ENCODE measurements at places on chromosomes 7 and 10.

- DNase-seq = no peak
Observed at GRCh38 chr10:10421071-10421470, 596.6 kb upstream of the CELF2 start.

DNA sequence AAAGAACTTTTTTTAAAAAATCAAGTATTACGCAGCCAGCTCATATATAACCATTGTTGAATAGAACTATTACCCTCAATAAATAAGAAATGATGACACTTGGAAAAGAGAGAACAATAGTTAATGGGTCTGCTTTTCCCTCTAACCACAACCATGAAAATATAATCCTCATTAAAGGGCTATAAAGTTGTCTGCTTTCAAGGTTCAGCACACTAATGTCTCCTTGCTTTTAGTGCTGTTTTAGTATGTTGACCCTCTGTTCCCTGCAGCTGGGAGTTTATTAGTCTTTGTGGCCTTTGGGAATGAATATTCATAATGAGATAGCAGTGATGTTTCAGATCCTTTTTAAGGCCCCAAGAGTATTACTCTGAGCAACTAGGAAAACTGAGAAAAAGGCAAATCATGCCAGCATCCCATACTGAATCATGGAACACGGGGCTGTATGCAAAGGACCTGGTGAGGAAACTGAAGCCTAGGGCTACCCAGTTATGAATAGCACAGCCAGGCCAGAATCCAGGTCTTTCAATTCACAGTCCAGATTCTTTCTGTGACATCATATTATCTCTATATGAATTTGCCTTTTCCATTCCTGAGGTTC is 332.0 kb upstream of the LRGUK start:
- no peak for DNase-seq

GRCh38 chr7:151271699-151272355 is 23.3 kb upstream of the SMARCD3 start:
- DNase-seq = no peak

- peak; percentile 41 for DNase-seq
Observed at GRCh38 chr10:116756277-116756676, 13.9 kb upstream of the HSPA12A start.

DNA sequence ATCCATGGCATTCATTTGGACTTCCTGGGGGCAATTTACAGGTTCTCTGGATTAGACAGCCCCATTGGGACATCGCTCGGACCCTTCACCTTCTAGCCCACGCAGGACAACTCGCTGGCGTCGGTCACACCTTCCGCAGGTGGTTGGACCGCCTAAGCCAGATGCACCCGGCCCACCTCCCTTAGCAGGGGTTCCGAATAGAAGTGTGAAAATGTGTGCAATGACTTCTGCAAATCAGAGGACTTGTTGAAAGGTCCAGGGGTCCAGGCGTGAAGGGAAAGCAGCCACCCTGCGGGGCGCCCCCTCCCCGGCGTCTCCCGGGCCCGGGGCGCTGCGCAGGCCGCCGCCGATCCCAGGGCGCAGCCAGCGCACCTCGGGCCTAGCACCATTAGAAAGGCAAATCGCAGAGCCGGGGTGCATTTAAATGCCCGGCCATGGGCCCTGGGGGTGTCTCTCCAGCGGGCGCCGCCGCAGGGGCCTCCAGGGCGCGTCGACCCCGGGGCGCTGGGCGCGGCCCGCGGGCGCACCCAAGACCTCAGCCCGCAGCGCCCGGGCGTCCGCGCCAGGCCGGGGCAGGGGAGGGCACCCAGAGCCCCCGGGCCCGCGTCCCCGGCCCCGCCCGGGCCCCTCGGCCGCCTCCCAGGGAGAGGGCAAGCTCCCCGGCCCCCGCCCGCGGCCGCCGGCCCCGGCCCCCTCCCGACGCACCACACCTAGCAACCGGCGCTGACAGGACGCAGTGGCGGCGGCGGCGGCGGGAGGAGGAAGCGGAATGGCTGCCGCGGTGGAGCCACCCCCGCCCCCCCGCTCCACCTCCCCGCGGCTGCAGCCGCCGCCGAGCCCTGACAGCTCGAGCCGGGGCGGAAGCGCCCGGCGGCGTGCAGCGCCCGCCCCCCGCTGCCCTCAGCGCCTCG is 1.2 kb downstream of the JAZF1 start:
- DNase-seq = peak; percentile 52

GRCh38 chr10:116084161-116084560 is 188.8 kb downstream of the GFRA1 start:
- DNase-seq = no peak

GRCh38 chr7:139648391-139648861 is 124.9 kb downstream of the CLEC2L start:
- DNase-seq = no peak

- no peak for DNase-seq
Observed at GRCh38 chr10:77888356-77888703, 38.2 kb downstream of the DLG5 start.

DNA sequence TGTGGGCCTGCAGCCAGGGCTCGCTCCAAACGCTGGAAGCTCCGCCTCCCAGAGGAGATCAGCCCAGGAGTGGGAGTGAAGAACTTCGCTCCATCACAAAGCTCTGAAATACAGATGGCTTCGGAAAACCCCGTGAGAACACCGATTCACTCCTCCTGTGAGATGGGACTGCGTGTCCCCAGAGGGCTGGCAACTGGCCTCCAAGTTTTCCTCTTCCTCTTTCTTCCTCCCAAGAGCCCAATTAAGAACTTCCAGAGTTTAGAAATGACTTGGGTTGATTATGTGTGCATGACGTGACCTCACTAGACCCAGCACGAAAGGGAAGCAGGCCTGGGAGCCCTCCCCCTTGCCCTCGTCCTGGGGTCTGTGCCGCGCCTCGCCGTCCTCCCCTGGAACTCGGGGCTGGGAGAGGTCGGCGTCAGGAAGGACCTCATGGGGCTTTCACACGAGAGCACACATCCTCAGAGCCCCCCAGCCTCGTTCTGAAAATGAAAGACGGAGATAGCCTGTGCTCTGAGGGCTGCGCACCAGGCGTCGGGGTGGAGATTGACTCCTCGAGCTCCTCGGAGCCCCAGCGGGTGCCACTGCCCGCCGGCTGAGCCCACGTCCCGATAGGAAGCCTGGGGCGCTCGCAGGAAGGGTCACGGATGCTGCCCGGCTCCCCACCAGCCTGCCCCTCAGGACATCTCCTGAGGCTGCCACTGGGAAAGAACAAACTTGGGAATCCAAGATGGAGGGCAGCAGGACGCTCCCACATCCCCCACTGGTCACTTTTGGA is 37.8 kb downstream of the PTPRN2 start:
- peak; percentile 55 for DNase-seq

DNA sequence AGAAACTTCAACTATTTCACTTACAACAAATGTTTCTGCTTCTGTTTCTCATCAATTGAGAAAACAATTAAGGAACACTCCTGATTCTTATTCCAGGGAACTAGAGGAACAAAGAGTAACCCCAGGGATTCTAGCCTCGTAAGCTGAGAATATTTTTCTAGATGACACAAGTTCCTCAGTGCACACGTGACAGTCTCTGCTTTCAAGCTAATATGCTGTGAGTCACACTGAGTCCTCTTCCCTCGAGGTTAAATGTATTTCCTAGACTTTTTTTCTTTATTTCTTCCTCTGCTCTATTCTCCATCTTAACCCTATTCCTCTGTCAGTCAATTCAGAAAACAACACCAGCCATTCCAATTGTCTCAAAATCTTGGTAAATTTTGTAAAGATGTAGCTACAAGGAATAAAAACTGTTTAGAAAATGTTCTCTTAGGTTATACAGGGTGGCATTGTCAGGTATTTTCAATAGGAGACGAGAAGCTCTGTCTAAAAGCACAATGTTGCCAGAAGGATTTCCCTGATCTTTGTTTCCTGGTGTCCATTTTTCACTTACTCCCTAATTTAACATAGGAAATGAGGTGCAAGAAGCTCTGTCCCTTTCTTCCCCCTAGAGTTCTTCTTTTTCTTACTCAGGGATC is 5.8 kb upstream of the C1GALT1 start:
- no peak for DNase-seq

DNA sequence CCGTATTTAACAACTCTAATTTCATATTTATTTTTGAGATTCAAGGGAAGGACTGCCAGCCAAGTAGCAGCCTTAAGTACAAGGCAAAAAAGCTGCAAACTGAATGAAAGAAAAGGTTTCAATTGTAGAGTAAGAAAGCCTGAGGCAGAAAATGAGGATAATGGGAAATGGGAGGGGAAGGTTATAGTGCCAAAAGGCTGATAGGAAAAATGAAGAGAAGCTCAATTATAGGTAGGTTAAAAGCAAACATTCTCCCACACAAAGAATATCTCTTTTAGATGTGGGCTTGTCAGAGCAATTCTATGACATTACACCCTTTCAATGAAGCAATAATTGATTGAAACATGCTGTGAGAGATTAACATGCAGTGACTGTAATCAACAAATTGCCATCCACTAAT is 175.3 kb downstream of the RAPGEF5 start:
- no peak for DNase-seq

- no peak for DNase-seq
Observed at GRCh38 chr10:12980713-12981306, 20.7 kb downstream of the CCDC3 start.

GRCh38 chr7:120467676-120468075 is 194.7 kb downstream of the KCND2 start:
- DNase-seq = no peak

GRCh38 chr10:182441-183201 is 47.4 kb downstream of the ZMYND11 start:
- no peak for DNase-seq

DNA sequence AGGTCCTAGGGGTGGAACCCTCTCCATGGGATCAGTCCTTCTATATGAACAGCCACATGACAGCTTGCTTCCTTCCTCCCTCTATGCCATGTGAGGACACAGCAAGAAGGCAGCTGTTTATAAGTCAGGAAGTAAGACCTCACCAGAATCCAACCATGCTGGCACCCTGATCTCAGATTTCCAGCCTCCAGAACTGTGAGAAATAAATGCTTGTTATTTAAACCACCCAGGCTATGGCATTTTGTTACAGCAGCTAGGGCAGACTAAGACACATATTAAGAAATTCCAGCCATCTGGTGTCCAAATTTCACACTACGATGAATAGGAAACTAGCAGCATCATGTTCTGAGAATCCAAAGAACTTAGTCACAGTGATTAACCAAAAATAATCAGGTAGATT is 140.1 kb downstream of the ZFAND4 start:
- no peak for DNase-seq

DNA sequence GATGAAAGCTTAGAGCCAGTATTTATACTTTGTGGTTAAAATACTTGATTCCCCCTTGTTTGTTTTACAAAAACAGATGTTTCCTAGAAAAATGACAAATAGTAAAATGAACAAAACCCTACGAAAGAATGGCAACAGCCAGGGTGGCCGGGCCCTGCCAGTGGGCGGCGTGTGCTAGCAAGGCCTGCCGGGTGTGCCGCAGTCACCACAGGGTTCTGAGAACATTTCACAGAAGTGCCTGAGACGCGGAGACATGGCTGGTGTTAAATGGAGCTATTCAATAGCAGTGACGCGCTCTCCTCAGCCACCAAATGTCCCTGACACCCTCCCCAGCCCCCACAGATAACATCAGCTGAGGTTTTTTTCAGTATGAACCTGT is 14.5 kb downstream of the GPR146 start:
- peak; percentile 33 for DNase-seq

GRCh38 chr7:26078437-26079336 is 73.3 kb upstream of the NFE2L3 start:
- DNase-seq = peak; percentile 50

DNA sequence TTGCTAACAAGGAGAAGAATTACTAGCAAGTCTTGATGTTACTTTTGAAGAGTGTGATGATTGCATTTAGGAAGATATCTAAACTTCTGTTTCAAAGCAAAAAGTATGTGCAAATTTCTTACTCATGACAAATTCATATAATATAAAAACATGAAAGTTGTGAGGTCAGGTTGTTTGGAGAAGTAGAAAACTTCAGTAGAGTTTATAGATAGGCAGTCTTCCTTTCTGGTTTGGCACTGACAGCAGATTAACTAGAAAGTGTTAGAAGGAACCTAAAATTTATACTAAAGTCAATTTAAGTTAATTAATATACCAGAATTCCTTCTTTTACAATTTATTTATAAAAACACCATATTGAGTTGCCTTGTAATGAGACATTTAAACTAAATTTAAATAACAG is 16.9 kb downstream of the PTEN start:
- DNase-seq = no peak

DNA sequence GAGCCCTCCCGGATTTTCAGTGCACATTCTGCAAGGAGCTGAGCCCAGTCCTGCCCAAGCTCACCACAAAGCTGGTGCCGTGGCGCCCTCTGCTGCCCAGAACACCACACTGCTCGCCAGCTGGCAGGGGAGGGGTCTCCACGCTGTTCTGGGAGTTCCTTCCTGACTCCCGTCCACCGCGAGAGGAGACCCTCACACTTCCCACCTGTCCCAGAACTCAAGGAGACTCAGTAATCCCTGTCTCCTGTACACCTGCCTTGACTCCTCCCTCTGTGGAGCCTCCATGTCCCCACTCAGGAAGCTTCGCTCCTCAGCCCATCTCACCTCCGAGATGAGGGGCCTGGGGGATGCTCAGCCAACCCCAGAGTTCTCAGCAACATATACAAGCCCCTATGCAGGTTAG is 11.3 kb downstream of the C10orf105 start:
- peak; percentile 28 for DNase-seq

DNA sequence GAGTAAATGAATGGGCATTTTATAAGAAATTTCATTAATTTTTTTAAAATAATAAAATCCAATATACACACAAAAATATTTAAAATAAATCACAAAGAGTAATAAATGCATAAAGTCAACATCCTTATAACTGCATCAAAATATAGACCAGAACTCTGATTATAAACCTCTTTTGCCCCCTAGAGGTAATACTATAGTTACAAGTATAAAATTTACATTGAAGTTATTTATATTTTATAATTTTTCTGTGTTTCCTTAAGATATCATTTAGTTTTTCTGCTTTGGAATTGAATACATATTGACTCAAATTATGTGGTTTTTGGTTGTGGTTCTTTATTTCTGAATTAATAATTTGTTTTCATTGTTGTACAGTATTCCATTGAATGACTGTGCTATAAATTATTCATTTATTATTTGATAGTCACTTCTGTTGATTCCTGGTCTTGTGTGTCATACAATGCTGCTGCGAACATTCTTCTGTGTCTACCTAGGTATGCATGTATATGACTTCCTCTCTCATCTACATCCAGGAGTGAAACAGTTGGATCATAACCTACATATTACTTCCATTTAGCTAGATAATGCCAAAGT is 673.6 kb downstream of the IPMK start:
- DNase-seq = no peak

Data from anterior cingulate cortex (tissue), 58 donors.